Trophoblast cell (in vitro differentiated cells and primary cell): ENCODE measurements at places on chromosomes 1 and 21.

DNA sequence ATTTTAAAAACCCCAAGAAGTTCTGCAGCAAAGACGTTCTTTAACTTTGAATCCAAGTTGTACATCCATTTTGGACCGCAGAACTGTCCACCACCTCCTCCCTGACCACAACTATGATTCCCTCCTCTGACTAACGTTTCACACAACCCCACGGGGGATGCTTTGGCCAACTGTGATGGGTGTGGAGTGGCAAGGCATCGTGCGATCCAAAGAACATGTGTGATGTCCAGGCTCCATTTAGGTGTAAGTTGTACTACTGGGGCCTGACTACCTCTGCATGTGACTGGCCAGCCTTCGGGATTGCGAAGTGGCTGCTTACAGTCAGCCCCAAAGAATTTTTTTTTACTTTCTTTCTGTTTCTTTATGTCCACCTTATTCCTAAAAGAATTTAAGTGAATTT lies 6.7 kb downstream of the KCNJ15 start:
- DNase-seq, result no peak

- no peak for DNase-seq
Observed at GRCh38 chr1:8926707-8927694, 18.7 kb upstream of the CA6 start.

DNA sequence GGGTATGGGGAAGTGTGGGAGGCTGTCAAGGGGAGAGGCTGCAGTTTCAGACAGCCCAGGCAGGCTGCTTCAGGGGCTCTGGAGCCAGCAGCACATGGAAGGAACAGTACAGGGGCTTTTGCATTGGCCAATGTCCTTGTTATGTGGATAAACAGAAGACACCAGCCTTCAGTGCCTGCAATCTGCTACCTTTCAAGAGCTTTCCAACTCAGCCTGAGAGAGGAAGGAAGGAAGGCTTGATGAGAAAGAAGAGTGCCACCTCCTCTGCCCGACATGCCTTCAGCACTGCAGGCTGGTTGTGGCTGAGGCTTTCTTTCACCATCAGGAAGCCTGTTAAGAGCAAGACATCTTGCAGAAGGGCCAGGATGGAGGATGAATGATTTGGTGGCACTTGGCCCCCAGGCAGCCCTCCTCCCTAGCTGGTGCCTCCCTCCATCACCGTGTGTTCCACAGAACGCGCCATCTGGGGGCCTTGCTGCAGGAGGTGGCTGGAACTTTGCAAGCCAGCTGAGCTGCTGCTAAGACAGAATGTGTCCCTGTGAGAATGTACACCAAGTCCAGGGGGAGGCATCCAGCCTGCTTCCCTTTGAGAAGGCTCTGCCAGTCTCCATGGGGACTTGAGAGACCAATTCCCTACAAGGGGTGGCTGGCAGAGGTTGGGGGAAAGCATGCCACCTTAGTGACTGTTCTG lies 372.4 kb upstream of the PROX1 start:
- DNase-seq, result no peak

DNA sequence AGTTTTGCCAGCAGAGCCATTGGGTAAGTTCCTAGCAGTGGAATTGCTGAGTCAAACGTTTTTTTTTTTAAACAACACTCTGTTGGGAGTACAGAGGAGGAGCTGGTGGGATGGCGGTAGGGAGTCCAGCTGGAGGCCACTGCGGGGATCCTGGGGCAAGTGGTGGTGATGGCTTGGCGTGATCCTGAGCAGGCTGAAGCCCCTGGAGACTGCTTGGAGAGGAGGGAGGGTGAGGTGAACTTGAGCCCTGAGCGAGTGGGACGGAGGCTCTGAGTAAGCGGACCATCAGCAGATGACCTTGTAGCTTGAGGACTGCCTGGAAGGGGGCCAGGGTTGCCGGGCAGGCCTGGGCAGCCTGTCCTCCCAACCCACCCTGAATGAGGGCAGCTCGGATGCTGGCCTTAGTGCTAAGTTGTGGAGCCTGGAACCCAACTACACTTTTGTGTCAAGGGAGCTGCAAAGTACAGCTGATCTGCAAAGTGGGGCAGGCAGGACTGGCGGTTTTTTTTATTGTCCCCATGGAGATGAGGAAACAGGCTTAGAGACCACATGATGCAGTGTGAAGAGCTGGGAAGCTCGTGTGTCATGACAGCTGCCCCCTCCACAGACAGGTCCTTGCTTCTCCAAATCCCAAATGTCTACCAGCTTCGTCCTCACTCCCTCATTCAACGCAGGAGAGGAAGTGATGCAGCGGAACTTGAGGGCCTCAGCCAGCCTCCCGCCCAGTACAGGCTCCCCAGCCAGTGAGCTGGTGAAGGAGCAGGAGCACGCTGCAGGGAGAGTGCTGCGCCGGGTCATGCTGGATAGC lies 20.2 kb downstream of the MRPL37 start:
- no peak for DNase-seq

GRCh38 chr1:66532798-66533783 lies 862 bp upstream of the SGIP1 start:
- DNase-seq, result no peak

GRCh38 chr1:234062166-234062565 lies 157.7 kb downstream of the SLC35F3 start:
- no peak for DNase-seq

GRCh38 chr1:24973315-24973714 lies 43.2 kb upstream of the RUNX3 start:
- no peak for DNase-seq
